Suprapubic skin (tissue), 4 donors: ENCODE measurements at places on chromosomes 7 and 10.

- H3K4me1 ChIP-seq = peaks cover 42% of the 10 kb centered on the region
- H3K27ac ChIP-seq = no peak overlapping the region
- H3K27me3 ChIP-seq = peaks cover 11% of the 10 kb centered on the region
- no peak overlapping the region for H3K4me3 ChIP-seq
Observed at GRCh38 chr10:132455986-132456847, 59.2 kb downstream of the PWWP2B start.

DNA sequence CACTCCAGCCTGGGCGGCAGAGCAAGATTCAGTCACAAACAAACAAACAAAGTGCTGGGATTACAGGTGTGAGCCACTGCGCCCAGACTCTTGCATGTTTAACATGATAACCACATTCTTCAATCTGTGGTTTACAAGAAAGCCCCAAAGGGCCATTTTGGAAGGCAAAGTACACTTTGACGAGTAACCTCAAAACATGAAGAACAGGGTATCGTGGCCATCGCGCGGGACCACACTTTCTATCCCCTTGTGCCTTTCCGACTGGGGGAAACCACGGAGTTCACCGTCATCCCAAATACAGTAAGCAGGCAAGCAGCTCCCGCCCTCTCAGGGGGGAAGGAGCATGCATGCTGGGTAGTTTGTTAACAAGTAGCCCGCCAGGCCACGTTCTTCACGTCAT lies 125.2 kb downstream of the RNF216 start:
- H3K4me1 ChIP-seq = no peaks in the 10 kb centered on the region
- peaks cover 26% of the 10 kb centered on the region for H3K36me3 ChIP-seq
- H3K4me3 ChIP-seq = no peak overlapping the region
- no peak overlapping the region for H3K27ac ChIP-seq

- DNase-seq = no peak
- H3K27me3 ChIP-seq = no peaks in the 10 kb centered on the region
- H3K4me1 ChIP-seq = no peaks in the 10 kb centered on the region
- H3K36me3 ChIP-seq = no peaks in the 10 kb centered on the region
- H3K4me3 ChIP-seq = no peak overlapping the region
Observed at GRCh38 chr7:41788556-41788955, 85.7 kb upstream of the INHBA start.

DNA sequence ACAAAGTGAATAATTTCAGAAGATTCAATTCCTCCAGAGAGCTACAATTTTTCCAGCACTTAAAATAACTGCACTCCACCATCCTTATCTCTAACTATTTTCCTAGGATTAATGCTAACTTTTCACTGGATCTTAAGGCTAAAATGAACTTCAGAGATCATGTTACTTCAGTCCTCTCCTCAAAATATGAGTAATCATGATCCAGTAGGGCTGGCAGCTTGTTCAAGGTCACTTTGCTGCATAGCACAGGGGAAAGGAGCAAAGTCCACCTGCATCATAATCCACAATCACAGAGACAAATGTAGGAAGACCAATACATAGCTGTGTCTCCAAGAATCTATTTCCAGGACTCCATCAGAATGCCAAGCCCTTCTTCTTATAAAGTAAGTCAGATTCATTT lies 150.3 kb downstream of the LRRTM3 start:
- H3K27me3 ChIP-seq = no peaks in the 10 kb centered on the region
- no peak overlapping the region for H3K27ac ChIP-seq
- H3K4me1 ChIP-seq = no peaks in the 10 kb centered on the region

- no peak for DNase-seq
- H3K27ac ChIP-seq = peak overlapping the region; percentile 29
- peaks cover 23% of the 10 kb centered on the region for H3K4me1 ChIP-seq
- H3K4me3 ChIP-seq = no peak overlapping the region
Observed at GRCh38 chr10:119619215-119619614, 22.5 kb upstream of the TIAL1 start.

DNA sequence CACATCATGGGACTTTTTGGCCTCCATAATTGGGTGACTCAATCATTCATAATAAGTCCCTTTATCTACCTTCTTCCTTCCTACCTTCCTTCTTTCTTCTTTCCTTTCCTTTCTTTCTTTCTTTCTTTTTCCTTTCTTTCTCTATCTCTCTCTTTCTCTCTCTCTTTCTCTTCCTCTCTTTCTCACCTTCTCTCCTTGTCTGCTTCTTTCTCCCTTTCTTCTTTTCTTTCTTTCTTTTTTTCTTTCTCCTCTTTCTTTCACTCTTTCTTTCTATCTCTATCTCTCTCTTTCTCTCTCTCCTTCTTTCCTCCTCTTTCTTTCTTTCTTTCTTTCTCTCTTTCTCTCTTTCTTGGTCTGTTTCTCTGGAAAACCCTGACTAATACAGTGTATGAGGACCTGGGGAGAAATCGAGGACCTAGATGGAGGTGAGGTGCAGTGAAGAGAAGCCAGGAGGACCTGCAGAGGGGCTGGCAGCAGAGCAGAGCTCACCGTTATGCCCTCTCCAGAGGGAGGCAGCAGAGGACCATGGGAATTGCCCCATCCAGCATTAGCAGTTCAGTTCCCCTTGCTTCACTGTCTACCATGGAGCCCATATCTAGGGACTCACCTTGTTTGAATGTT lies 52.7 kb upstream of the BTRC start:
- H3K27ac ChIP-seq = no peak overlapping the region
- no peak for DNase-seq
- no peaks in the 10 kb centered on the region for H3K4me1 ChIP-seq

- H3K36me3 ChIP-seq = peaks cover 7% of the 10 kb centered on the region
- peak overlapping the region; percentile 3 for H3K4me3 ChIP-seq
- peak overlapping the region; percentile 82 for H3K27ac ChIP-seq
Observed at GRCh38 chr7:604001-604883, 84.6 kb upstream of the PDGFA start.

DNA sequence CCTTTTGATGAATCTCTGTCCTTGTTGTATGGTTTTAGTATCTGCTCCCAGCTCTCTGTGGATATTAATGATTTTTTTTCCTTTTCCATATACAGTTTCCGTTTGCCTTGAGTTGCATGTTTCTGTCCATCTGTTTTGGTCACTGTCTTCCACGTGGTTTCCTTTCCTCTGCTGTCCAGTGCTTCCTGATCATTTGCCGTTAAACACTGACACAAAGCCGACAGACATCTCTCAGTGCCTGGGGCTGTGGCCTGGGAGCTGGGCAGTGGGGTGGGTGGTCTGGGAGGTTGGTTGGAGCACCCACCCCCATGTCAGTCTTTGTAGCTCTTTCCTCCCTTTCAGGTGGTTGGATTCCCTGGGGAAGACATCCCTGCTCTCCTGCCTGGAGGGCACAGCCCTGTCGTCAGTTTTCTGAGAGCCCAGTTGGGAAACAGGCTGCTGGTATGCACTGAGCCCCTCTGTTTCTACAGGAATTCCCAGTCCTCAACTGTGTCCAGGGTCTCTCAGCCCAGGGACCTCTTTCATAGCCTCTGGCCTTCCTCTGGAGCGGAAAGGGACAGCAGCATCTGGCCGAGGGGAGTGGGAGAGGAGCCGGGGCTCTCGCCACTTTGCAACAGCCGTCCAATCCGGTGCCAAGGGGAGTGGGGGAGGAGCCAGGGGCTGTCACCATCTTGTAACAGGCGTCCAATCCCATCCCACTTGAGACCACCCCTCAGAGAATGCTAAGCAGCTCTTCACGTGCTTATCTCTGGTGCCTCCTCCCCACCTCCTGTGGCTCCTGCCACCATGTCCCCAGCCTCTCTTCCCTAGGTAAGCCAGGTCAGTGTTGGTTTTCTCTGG lies 26.7 kb upstream of the MKI67 start:
- H3K4me1 ChIP-seq = peaks cover 13% of the 10 kb centered on the region
- no peak overlapping the region for H3K4me3 ChIP-seq
- H3K27me3 ChIP-seq = peaks cover 41% of the 10 kb centered on the region

GRCh38 chr10:61284222-61284890 lies 168.8 kb downstream of the TMEM26 start:
- peaks cover 4% of the 10 kb centered on the region for H3K4me1 ChIP-seq
- no peaks in the 10 kb centered on the region for H3K36me3 ChIP-seq
- DNase-seq = no peak
- H3K4me3 ChIP-seq = no peak overlapping the region
- H3K27me3 ChIP-seq = no peaks in the 10 kb centered on the region

- DNase-seq = peak; percentile 37
- H3K27me3 ChIP-seq = peaks cover 56% of the 10 kb centered on the region
- H3K4me1 ChIP-seq = no peaks in the 10 kb centered on the region
- no peak overlapping the region for H3K4me3 ChIP-seq
- no peaks in the 10 kb centered on the region for H3K36me3 ChIP-seq
Observed at GRCh38 chr10:132845780-132846595, 60.0 kb upstream of the NKX6-2 start.

GRCh38 chr7:12221414-12221813 lies 10.3 kb downstream of the TMEM106B start:
- H3K4me3 ChIP-seq = no peak overlapping the region
- H3K4me1 ChIP-seq = no peaks in the 10 kb centered on the region
- no peak overlapping the region for H3K27ac ChIP-seq
- no peaks in the 10 kb centered on the region for H3K27me3 ChIP-seq
- peaks cover 20% of the 10 kb centered on the region for H3K36me3 ChIP-seq

DNA sequence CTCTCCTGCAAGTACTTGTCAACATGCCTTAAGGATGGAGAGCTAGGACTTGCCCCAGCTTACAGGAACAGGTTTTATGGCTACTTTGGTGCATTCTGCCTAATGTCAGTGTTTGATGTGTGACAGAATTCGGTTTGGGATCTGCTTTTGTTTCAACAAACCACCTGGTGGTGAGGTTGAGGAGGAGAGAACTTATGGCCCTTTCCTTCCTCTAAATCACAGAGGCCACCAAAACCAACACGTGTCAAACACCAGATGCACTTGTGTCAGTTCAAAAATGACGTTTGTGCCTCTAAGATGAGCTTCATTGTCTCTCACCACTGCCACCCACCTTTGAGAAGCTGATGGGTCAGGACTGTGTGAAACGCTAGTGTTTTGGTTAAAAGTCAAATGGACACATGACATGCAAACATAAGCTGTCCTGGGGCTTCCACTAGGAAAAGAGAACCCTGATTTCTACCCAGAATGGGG lies 83.9 kb downstream of the OSBPL3 start:
- no peak overlapping the region for H3K27ac ChIP-seq
- H3K27me3 ChIP-seq = no peaks in the 10 kb centered on the region
- H3K4me1 ChIP-seq = peaks cover 3% of the 10 kb centered on the region

DNA sequence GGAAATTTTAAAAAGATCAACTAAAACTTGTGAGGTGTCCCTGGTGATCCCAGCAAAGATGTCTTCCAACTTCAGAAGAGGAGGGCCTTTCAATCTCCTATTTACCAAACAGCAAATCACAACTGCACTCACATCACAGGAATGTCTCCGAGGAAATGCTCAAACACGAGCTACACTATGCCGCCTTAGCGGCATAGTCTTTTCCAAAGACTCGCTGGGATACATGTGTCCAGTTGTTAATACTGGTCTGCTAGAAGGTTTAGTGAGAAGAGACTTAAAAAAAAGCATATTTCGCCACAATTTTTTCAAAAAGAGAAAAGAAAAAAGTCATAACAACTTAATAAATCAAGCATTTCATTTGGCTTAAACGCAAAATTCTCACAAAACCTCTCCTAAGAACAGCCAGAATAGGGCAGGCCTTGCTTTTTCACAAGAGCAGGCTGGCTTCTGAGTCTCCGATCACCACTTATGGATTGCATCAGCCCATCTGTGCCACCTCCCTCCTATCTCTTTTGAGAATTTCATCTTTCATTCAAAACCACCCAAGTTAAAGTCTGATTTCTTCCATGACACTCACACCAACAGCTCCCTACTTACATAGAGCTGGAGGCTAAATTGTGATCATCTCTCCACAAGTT lies 66.1 kb downstream of the GNA12 start:
- no peak overlapping the region for H3K4me3 ChIP-seq
- H3K27me3 ChIP-seq = no peaks in the 10 kb centered on the region
- no peaks in the 10 kb centered on the region for H3K4me1 ChIP-seq

- no peak overlapping the region for H3K4me3 ChIP-seq
- DNase-seq = no peak
- H3K4me1 ChIP-seq = peaks cover 4% of the 10 kb centered on the region
- no peaks in the 10 kb centered on the region for H3K36me3 ChIP-seq
Observed at GRCh38 chr10:71678057-71678805, 41.3 kb downstream of the C10orf105 start.

DNA sequence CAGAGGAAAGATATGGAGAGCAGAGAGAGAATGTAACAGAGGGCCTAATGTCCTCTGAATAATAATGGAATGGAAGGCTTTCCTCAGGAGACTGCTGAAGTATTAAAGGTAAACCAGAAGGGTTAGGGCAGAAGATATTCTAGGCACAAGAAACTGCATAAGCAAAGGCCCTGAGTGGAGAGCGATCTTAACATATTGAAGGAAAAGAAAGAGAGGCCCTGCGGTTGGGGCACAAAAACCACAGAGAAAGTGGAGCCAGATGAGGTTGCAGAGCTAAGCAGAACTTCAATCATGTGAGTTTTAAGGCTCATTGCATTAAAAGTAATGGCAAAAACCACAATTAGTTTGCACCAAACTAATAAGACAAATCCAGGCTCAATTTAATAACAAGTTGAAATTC lies 115.8 kb upstream of the VSTM2A start:
- H3K36me3 ChIP-seq = no peaks in the 10 kb centered on the region
- H3K27me3 ChIP-seq = no peaks in the 10 kb centered on the region
- H3K4me3 ChIP-seq = no peak overlapping the region
- no peaks in the 10 kb centered on the region for H3K4me1 ChIP-seq

- H3K4me1 ChIP-seq = peaks cover 7% of the 10 kb centered on the region
- no peaks in the 10 kb centered on the region for H3K36me3 ChIP-seq
- H3K27ac ChIP-seq = no peak overlapping the region
- H3K27me3 ChIP-seq = peaks cover 10% of the 10 kb centered on the region
- H3K4me3 ChIP-seq = no peak overlapping the region
- peak; percentile 56 for DNase-seq
Observed at GRCh38 chr10:47321521-47322195, 596 bp upstream of the GDF2 start.

DNA sequence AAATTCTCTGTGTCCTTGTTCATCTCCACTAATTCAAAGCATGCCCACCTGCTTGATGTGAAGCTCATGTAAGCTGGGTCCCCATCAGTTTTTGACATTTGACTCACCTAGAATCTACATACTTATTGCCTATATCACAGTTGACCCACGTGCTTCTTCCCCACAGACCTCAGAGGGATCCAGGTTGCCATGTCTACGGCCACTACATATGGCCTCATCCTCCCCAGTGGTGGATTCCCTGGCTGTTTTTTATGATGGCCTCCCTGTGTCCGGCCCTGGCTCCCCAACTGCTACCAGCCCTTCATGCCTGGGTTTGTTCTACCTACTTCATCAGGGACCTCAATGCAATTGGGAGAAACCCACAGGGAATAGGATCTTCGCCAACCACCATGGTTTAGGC lies 187.4 kb upstream of the GDF10 start:
- no peaks in the 10 kb centered on the region for H3K4me1 ChIP-seq
- no peak overlapping the region for H3K4me3 ChIP-seq
- DNase-seq = no peak
- H3K27ac ChIP-seq = no peak overlapping the region

DNA sequence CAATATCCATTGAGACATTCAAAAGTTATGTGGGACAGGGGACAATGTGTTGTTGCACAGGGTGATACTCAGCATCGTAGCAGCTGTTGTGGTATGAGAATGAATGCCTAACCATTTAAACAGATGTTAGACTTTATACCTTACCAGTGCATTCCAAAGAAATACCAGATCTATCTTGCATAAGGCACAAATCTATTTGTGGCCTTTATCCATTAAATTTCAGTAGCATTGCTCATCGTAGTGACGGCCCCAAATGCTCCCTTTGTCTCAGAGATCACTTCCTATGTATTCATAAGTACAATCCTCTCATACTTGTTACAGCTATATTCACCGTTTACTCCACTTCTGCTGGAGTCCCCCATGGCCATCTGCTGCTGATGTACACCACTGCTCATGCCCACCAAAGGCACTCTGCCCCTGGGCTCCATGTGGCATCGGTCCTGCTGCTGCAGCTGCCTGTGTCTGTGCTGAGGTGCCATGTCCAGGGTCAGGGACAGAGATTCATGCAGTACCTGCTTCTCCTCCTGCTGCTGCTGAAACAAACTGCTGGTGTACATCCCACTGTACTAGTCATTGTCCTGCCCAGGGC lies 96.3 kb downstream of the CPED1 start:
- no peak overlapping the region for H3K4me3 ChIP-seq
- no peaks in the 10 kb centered on the region for H3K36me3 ChIP-seq
- H3K27ac ChIP-seq = no peak overlapping the region
- no peaks in the 10 kb centered on the region for H3K27me3 ChIP-seq
